Daoy (cell line): ENCODE measurements at places on chromosomes 5 and 9. TPM values are rescaled to one million over a fixed set of nuclear protein-coding genes. Genes with fewer than 3 reads are reported as not detected.

DNA sequence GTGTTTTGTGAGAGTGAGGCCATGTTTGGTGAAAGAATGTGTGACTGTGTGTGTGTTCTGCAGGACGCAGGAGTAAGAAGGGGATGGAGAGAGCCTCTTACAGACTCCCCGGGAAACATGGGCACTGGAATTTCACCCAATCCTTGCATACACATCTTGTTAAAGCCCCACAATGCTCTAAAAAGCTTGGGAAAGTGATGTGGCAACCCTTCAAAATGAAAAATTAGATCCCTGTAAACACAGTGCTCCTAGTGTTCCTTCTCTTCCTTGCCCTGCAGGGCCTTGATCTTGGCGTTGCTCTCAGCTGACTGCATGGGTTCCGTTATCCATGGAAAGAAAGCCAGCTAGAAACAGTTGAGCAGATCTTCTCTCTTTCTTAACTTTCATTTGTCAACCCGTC is 701.7 kb downstream of the SEMA5A start:
- DNase-seq: no peak

DNA sequence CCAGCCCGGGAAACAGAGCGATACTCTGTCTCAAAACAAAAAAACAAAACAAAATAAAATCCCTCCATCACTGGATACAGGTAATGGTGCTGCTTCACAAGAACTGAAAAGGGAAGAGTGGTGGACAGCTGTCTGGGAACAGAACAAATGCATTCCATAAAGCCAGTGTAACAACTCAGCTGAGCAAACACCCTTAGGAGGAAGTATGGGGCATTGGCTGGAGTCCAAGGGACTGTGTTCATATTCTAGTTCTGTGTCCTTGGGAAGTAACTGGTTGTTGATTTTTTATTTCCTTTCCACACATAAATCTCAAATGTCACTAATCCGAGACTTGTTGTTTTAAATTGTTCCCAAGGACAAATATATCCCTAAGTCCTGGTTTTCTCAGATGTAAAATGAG is 38.3 kb downstream of the HTR1A start:
- DNase-seq: no peak

Gene RUFY1
- total RNA-seq: 33.4 and 43.8 TPM in 2 replicates

Gene FBLL1
- total RNA-seq: 0.11 TPM in 1 of 2 replicates, not detected in the other

- DNase-seq: no peak
Observed at GRCh38 chr5:60219921-60220320, 326.4 kb upstream of the PDE4D start.

Gene MEIKIN
- not detected in 2 replicates for total RNA-seq
